SW 1271 (cell line): ENCODE measurements at places on chromosomes 1 and 21.

- no peak for DNase-seq
Observed at GRCh38 chr1:203591626-203592025, 35.0 kb upstream of the ATP2B4 start.

DNA sequence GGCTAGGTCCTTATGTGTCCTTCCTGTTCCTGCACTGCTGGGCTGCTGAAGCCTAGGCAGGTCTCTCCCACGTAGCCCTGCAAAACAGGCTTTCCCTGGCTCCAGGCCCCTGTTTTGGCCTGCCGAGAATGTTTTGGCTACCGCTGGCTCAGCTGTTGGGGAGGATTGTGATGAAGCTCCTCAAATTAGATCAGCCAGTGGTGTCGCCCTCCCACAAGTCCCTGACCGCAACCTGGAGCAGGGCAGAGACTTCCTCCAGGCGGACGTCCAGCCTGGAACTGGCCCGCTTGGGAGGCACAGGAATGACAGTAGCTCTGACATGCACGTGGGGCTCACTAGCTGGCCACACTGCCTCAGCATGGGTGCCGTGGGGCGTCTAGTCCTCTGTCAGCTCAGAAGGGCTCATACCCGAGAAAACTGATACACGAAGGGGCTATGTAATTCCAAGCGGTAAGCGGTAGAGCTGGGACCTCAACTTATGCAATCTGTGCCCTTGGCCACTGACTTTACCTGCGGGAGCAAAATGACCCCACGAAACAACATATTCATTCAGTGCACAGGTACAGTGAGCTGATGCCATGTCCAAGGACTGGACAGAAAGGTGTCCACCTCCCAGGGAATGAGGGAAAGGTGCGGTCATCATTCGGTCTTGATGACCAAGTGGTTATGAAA lies 26.6 kb downstream of the DHRS3 start:
- no peak for DNase-seq

DNA sequence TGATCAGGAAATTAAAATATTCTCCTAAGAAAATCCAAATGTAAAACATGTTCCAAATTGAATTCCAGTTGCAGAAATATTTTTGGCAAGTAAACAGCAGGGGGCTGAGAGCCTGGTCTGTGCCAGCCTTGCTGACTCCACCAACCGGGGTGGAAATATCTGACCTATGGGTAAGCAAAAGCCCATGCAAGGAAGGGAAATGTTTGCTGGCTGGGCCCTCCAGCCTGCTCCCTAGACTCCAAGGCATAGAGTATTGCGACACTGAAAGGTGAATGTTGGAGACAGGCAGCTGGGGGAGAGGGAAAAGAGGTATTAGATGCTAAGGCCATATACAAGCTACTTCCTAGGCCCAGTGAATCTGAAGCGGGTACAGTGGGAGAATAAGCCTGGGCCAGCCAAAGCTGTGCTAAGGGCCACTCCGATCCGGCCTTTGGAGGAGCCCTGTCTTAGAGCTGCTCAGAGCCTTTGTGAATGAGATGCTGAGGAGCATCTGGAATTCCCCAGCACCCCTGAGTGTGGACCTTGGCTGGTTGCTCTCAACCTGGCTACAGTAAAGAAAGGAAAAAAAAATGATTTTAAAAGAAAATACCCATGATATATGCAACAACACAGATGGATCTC lies 24.9 kb upstream of the ATP1B1 start:
- no peak for DNase-seq

DNA sequence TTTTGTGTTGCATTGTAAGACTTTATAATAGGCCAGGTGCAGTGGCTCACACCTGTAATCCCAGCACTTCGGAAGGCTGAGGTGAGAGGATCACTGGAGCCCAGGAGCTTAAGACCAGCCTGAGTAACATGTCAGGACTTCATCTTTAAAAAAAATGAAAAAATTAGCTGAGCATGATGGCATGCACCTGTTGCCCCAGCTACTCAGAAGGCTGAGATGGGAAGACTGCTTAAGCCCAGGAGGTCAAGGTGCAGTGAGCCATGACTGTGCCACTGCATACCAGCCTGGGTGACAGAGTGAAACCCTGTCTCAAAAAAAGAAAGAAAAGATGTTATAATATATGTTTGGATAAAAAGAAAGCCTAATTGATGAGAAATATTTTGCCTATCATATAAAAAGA lies 34.9 kb downstream of the HMCN1 start:
- no peak for DNase-seq

GRCh38 chr21:8989721-8990325 lies 1531.6 kb upstream of the TPTE start:
- no peak for DNase-seq

GRCh38 chr1:244150665-244151064 lies 99.6 kb downstream of the ZBTB18 start:
- no peak for DNase-seq

- no peak for DNase-seq
Observed at GRCh38 chr1:114466334-114467014, 44.5 kb downstream of the TRIM33 start.
